ENCODE measurements at places on chromosomes 16 and 17.

DNA sequence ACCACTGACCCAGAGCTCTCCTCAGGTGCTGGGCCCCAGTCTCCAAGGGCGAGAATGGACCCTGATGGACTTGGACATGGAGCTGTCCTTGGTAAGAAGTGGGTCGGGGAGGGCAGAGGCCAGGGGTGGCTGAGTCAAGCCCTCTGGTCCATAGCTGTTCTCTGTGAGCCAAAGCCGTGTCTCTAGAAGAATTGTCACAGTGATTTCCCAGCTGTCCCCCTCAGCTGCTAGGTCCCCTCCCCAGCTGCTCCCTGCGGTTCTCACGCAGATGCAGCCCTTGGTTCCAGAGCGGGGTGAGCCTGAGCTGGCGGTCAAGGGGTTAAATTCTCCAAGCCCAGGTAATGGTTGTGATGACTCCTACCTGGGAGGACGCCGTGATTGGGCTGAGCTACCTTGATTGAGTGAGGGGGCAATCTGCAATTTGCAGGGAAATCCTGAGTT is 1.3 kb upstream of the NOL3 start:
- DNase-seq, result no peak

- no peak for DNase-seq
These were observed 178.2 kb upstream of the SOX9 start for GRCh38 chr17:71942626-71943025.

DNA sequence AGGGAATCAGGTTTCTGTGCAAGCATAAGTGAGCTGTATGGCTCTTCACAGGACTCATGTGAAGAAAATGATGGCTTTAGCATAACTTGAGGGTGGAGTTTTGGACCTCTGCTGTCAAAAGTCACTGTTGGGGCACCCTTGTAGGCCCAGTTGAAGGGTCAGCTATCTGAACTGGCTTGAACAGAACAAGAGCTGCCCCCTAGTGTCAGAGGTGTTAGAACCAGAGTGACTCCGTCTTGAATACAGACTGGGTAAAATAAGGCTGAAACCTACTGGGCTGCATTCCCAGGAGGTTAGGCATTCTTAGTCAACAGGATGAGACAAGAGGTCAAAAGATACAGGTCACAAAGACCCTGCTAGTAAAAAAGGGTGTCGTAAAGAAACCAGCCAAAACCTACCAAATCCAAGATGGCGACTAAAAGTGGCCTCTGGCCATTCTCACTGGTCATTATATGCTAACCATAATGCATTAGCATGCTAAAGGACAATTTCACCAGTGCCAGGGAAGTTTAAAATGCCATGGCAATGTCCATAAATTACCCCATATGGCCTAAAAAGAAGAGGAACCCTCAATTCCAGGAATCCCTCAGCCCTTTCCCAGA is 484.0 kb upstream of the ERCC4 start:
- no peak for DNase-seq

DNA sequence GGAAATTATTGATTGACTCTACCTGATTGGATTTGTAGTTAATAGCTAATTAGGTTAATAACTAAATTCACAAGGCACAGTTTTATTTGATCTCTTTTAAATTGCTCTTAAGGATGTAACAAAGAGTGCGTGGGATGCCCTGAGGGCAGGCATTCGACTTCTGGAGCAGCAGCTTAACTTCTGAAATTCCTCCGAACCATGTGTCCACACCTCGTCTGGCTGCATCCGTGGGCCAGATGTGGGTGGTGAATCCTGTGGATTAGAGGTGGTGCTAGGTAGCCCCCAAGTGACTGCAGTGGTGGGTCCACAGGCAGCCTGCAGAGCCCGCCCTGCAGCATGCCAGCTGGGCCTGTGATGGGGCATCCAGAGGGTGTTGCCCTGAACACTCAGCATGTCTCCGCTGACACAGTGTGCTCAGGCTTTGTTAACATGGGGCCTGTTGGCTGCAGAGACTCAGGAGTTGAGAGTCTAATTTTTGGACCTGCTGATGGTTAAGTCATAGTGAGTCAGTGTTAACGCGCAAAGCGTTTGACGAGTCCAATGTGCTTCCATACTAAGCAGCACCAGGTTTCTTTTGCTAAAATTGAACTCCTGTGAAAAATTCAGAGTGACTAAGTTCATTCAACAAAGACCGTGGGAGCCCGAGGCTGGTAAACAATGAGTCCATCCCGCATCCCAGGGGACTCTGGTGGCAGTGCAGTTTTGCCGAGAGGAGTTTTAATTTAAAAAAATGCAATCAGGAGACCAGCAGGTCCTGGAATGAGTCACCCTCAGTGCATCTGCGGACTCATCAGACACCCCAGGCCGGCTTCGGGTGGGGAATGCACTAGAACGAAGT is 3.8 kb upstream of the NPB start:
- DNase-seq, result no peak

DNA sequence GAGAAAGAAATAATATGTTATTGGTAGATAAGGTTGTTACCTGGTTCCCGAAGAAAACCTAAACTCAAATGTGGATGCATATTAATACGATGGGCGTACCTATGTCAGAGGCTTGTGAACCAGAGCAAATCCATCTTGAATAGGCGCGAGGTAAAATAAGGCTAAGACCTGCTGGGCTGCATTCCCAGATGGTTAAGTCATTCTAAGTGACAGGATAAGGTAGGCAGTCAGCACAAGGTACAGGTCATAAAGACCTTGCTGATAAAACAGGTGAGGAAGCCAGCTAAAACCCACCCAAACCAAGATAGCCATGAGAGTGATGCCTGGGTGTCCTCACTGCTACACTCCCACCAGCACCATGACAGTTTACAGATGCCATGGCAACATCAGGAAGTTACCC is 1400.1 kb downstream of the CDH8 start:
- DNase-seq, result no peak

DNA sequence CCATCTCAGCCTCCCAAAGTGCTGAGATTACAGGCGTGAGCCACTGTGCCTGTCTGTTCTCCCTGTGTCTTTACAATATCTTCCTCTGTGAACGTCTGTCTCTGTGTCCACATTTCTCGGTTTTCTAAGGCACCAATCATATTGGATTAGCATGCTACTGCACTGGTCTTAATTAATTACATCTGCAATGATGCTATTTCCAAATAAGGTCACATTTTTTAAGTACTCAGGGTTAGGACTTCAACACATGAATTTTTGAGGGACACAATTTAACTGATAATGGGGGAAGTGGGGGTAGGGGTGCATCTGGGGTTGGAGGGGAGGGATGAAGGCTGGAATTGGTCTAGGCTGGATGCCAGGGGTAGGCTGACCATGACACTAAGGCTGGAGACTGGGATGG is 102.6 kb downstream of the N4BP1 start:
- no peak for DNase-seq

DNA sequence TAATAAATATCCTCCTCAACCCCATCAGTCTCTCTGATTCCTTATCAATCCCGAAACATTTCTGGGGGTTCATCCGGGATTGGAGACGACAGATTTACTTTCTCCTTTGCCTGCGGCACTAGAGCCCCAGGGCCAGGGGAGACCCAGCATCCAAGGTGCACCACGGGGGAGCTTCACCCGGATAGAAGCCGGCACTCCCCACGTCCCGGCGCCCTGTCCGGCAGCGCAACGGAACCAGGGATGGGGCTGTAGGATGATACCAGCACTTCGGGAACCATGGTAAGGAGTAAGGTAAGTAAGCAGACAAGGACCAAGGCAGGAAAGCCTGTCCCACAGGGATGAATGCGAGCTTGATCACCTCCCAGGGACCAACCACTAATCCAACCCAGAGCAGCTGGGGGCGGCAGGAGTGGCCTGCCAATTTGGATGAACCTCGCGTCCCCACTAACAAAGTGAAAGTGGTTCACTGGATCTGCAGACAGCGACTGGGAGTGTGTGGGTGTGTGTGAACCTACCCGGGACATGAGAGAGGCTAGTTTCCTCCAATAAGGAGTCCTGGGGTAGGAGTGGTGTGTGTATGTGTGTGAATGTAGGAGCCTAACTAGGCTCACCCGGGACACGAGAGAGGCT is 11.9 kb downstream of the POLR3K start:
- DNase-seq, result no peak

- DNase-seq, result no peak
These were observed 11.5 kb upstream of the FOXJ1 start for GRCh38 chr17:76152591-76152990.

GRCh38 chr16:69204172-69204571 is 17.2 kb downstream of the SNTB2 start:
- no peak for DNase-seq

GRCh38 chr17:2996810-2997670 is 66.4 kb downstream of the OR1D5 start:
- DNase-seq, result no peak

GRCh38 chr16:70253291-70254106 is 1.8 kb upstream of the EXOSC6 start:
- DNase-seq, result peak; percentile 25

Measured in stimulated activated CD4-positive, alpha-beta T cell treated with anti-CD3 and anti-CD28 coated beads, Interleukin-1b, Interleukin-23, amount 100 ng/mL, for 48 hours (primary cell).